Cardiac fibroblast (primary cell): ENCODE measurements at places on chromosomes 6 and 20.

DNA sequence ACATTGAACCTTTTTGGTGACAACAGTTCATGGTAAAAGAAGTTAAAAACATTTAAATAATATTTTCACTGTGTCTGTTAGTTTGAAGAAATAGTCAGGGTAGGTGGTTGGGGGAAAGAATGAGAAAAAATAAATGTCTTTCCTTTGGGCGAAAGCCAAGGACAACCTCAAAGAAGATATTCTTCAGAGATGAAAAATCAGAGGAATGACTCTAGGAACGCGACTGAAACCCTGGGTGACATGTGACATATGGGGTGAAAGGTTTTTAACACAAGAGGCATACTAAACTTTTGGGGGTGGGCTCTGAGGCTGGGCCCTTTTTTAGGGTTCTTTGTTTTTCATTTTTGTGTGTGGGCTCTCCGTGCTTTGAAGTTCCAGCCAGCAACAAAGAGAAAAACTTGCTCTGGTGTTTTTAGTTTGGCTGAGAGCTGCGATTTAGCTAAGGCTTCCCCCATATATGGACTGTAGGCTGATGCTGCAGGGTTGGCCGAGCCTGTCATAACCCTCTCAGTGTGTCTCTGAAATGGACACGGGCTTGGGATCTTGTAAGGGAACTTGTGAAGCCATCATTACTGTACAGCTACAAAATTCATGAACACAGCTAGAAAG, 610.1 kb upstream of the ARID1B start:
- DNase-seq: peak; percentile 4

GRCh38 chr6:107319906-107320530, 139.3 kb downstream of the PDSS2 start:
- DNase-seq: peak; percentile 26

- no peak for DNase-seq
These were observed 372.1 kb upstream of the HS3ST5 start for GRCh38 chr6:114714836-114715507.

- DNase-seq: peak; percentile 86
These were observed 127.1 kb upstream of the MLIP start for GRCh38 chr6:53984163-53984562.

DNA sequence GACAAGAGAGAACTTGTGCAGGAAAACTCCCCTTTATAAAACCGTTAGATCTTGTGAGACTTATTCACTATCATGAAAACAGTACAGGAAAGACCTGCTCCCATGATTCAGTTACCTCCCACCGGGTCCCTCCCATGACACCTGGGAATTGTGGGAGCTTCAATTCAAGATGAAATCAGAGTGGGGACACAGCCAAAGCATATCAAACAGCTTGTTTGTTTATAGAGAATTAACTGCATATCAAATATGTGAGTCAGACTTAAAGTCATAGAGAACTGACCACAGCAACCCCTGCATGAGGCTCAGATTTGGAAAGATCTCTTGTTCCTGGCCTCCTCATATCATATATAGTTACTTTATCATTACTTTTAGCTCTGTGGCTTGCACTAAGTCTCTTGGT, 29.1 kb upstream of the HDAC2 start:
- DNase-seq: no peak

DNA sequence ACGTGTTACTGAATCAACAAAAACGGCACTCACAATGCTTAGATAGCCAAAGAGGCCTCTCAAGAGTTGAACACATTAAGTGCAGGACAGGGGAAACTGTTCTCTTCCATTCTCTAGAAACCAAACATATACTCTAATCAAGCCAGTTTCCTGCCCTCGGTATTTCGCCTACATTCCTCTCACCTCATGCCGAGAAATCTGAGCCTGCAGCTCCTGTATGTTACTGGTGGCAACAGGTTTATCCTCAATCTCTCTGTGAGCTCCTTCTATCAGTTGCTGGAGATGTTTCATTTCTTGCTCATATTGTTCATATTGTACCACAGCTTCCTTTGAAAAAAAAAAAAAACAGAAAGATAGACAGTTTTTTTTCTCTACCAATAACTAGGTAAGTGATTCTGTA, 328.9 kb downstream of the SYNE1 start:
- no peak for DNase-seq

- no peak for DNase-seq
These were observed 21.4 kb upstream of the RIPOR2 start for GRCh38 chr6:24957199-24957598.

DNA sequence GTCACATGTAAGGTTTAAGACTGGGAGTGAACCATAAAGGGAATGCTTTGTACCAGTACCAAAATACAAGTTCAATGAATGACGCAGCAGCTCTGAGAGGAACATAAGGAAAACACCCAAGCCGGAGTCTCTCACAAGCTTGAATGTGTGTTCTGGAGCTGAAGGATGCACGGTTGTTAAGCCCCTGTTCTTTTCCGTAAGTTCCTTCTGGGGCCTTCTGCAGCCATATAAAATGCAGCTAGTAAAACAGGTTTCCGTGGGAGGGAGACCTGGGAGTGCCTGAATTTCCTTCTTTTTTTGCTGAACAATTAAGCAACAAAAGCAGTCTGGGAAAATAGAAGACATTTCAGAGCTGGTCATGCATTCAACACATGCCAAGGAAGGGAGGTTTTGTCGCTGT, 73.2 kb upstream of the JAG1 start:
- no peak for DNase-seq

DNA sequence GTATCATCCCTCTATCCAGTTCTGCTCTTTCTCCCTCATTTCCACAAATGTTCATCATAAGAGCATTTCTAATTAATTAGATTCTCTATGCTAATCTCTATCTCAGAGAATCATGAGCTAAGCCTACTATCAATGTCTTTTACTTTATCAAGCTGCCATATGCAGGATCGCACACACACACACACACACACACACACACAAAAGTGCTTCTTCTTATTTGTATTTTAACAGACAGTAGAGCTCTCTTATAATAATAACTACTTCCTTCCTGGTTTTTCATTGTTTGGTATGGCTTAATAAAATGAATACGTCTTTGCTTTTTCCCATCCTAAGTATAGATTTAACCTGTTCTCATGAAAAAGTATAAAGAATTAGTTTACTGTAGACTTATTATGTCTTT, 170.2 kb downstream of the HAO1 start:
- no peak for DNase-seq

- no peak for DNase-seq
These were observed 171.9 kb downstream of the JARID2 start for GRCh38 chr6:15417811-15418210.

- no peak for DNase-seq
These were observed 24.5 kb upstream of the OR2J2 start for GRCh38 chr6:29146179-29146578.

DNA sequence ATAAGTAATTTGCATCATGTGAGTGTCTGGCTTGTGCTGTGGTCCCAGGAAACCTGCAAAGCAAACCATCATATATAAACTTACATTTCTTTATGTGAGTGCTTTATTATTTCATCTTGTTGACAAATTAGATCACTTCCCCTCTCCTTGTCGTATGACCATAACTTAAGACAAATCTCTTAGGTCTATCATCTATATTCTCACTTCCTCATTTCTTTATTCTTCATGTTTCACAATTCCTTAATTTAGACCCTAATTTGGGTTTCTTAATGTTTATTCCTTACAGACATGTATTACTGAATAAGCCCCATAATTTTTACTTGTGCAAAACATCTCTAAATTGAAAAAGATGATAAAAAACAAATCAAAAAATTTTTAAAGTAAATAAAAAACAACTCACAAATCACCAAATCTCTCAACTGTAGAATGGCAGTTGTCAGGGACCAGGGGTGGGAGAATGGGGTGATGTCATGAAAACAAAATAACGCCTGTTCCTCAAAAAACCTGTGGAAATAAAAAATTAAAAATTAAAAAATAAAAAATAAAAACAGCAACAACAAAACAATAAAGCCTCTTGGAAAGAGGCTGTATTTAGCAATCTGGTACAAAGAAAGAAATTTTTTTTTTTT, 49.5 kb upstream of the FBXO30 start:
- no peak for DNase-seq

DNA sequence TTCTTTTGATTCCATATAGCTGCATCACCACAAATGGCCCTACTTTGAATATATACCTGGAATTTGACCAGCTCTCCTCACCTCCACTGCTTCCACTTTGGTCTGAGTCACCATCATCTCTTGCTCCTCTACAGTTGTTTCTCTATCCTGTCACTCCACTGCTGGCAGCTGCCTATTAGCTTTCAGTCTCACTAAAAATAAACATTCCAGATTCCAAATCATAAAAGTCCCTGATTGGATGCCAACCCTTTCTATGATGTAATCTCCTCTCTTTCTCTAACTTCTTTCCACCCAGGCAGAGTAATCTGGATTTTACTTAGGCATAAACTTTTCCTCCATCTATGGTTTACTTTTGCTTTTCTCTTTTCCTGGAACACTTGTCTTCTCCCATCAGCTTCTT, 49.1 kb downstream of the RFPL4B start:
- no peak for DNase-seq

DNA sequence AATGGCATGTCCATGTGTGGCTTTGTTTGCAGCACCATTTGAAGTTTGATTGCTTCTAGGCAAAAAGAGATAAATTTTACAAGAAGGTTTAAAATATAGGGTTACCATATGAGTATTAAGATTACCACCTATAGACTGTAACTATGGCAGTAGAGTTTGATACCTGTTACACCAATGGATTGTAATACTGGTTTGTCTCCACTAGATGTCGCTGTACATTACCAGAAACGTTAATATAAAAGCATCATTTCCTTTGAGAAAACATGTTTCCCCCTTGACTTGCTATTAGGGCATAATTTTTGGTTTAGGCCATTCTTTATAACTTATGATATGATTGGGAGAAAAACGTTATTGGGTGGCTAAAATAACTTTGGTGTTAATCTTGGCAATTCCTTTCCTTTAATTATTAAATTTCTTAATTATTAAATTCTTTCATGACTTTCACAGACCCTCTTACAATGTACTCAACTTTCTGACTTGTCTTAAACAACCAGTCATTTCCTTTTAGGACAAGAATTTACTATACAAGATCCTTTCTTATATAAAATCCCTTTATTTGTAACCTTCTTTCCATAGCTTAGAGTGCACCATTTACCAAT, 42.8 kb downstream of the HLA-DPB1 start:
- peak; percentile 68 for DNase-seq

DNA sequence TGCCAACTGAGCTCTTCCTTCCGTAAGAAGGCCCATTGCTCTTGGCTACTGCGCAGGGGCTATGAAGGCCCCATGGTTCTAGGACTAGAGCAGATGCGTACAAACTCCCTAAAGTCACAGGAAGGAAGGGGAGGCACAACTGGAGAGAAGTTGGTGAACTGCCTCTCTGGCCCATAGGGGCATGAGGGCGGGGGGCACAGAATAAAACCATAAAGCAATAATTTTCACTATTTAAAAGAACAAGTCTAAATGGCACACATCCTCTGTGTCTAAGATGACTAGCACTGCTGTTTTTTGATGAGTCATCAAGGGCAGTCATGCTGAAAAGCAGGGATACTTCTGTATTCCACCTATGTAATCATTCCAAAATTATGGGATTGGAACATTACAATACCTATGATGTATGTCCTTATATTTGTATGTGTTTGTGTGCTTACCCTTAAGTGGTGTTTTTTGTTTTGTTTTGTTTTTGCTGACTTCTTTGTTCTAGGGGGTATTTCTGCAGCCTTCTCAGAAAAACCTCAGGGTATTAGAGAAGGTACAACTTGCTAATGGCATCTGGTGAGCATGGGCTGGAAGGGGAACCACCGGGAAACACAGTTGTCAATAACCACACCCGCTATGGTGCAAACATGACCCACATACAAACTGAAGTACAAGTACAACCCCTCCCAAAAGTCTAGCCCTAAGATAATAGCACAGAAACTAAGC, 36.9 kb downstream of the B4GALT5 start:
- DNase-seq: peak; percentile 66

DNA sequence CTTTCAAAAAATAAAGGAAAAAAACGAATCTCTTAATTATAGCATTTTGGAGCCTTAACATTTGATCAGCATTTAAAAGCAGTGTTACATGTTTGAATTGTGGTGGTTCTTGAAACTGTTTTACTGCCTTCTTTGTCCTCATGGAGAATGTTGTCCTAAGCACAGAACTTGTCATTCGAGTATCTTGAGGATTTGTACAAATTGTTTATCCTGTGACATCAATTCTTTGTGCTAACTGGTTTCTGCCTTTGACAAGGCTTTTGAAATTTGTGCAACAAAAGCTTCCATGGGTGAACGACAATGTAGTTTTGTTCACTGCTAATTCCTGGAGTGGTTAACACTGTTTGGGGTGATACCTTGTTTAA, 130.8 kb downstream of the SCAF8 start:
- no peak for DNase-seq

- DNase-seq: no peak
These were observed 46.3 kb downstream of the BTBD9 start for GRCh38 chr6:38593409-38593808.

DNA sequence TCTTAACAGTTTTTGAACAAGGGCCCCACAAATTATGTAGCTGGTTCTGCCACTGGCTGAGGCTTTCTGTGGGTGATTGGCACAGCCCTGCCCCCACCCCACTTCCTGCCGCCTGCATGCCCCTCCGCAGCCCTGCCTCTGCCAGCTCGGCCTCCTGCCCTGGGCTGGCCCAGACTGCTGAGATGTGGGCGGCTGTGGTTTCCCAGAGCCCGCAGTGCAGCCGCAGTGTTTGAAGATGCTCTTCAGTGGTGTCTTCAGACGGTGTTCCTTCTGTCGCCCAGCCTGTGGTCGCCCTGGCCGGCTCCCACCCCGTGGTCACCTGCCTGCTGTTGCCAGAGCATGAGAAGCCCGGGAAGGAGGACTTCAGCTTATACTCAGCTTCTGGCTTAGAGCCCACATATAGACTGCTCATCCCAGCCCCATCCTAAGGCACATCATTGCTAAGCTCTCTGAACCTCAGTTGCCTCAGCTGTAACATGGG, 154.3 kb downstream of the VEGFA start:
- DNase-seq: no peak

DNA sequence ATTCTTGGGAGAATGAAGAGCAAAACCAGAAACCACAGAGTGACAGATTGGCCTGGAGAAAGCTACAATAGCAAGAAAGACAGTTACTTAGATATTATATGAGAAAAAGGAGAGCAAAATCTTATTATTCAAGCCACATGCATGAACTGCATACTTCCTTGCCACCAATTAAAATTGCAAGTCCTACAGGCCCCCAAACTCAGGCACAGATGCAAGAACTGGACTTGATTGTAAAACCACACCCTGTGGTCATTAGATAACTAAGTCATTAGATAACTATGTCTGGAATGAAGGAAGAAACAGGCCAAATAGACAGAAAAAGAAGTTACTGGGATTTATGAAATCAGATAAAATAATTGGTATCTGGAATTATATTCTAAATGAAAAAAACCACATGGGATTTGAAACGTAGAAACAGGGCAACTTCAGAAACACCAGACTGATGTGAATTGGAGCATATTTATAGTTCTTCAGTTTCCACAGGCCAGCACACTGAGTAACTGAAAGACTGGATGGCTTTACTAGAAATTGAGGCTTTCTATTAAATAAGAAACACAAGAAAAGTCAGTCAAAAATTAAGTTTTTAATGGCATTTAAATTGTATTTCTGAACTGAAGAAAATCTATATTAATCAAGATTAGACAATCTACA, 49.4 kb upstream of the CARMIL1 start:
- peak; percentile 73 for DNase-seq
